Activated CD4-positive, CD25-positive, alpha-beta regulatory T cell (primary cell): ENCODE measurements at places on chromosomes 16 and 17.

DNA sequence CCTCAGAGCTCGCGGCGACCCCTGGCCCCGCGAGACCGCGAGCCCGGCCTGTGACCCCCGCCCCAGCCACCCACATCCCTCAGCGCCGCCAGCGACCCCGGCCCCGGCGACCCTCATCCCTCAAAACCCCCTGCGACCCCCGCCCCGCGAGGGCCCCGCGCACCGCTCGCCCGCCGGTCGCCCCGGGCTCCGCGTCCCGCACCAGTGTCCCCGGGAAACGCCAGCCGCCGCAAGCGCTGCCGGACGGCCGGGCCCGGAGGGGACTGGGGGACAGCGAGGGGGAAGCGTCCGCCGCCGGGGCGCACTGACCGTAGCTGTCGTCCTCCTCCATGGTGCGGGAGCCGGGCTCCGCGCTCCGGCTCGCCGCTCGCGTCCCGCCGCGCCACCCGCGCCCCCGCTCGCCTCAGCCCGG is at the start of gene CYTH1:
CYTH1 (minus strand) TSS at position 381 of the 412 bp plus-strand sequence; CDS start at position 331, 50 bp downstream.
- no peak for DNase-seq

- DNase-seq: no peak
Observed at GRCh38 chr17:8372422-8372821, 4.1 kb downstream of the KRABD2 start.

GRCh38 chr17:14119546-14119945 is 50.2 kb downstream of the COX10 start:
- no peak for DNase-seq

- DNase-seq: no peak
Observed at GRCh38 chr16:74053312-74053711, 243.3 kb upstream of the PSMD7 start.

DNA sequence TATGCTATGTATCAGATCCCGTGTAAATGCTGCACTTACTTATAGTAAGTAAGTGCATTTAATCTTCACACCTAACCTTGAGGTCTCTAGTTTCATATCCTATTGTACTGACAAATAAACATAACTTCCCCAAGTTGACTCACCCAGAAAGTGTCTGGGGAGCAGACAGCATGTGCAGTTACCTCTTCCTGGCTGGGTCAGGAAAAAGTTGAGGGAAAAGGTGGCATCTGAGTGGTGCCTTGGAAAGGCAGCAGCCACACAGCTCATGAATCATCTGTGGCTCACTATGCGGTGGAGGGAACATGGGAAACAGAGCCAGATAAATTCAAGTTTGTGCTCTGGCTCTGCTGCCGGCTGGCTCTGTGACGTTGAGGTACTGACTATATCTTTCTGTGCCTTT is 382.0 kb upstream of the DYNLRB2 start:
- no peak for DNase-seq

GRCh38 chr17:66884931-66885330 is 50.0 kb downstream of the CACNG5 start:
- no peak for DNase-seq

- no peak for DNase-seq
Observed at GRCh38 chr17:49157784-49158183, 25.2 kb downstream of the B4GALNT2 start.

DNA sequence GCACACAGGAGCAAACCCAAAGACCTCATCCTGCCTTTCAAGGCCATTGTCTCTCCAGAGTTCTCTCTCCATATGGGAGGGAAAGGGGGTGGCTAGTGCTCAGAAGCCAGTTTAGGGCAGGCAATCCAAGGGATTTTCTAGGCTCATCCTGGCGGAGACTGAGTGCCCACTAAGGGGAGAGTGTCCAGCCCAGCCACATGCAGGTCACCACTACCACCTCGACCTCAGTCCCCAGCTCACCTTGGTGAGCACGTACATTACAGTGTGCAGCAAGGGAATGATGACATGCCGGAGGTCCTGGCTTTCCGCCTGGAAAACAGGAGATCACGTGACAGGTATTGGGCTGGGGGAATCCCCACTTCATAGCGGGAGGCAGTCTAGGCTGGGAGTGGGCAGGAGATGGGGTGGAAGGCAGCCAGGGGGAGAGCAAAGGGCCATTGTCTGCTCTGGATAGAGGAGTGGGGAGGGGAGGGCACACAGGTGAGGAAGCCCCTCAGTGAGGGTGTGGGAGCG is 29.9 kb downstream of the PIK3R6 start:
- DNase-seq: no peak

GRCh38 chr17:79632432-79632735 is 21.5 kb upstream of the RBFOX3 start:
- no peak for DNase-seq

GRCh38 chr17:2030779-2031163 is 818 bp downstream of the DPH1 start:
- no peak for DNase-seq

- DNase-seq: no peak
Observed at GRCh38 chr16:12110361-12111107, 134.0 kb downstream of the SNX29 start.

- DNase-seq: no peak
Observed at GRCh38 chr16:12176051-12176450, 199.5 kb downstream of the SNX29 start.

GRCh38 chr16:49496656-49497055 is 123.1 kb downstream of the C16orf78 start:
- no peak for DNase-seq

DNA sequence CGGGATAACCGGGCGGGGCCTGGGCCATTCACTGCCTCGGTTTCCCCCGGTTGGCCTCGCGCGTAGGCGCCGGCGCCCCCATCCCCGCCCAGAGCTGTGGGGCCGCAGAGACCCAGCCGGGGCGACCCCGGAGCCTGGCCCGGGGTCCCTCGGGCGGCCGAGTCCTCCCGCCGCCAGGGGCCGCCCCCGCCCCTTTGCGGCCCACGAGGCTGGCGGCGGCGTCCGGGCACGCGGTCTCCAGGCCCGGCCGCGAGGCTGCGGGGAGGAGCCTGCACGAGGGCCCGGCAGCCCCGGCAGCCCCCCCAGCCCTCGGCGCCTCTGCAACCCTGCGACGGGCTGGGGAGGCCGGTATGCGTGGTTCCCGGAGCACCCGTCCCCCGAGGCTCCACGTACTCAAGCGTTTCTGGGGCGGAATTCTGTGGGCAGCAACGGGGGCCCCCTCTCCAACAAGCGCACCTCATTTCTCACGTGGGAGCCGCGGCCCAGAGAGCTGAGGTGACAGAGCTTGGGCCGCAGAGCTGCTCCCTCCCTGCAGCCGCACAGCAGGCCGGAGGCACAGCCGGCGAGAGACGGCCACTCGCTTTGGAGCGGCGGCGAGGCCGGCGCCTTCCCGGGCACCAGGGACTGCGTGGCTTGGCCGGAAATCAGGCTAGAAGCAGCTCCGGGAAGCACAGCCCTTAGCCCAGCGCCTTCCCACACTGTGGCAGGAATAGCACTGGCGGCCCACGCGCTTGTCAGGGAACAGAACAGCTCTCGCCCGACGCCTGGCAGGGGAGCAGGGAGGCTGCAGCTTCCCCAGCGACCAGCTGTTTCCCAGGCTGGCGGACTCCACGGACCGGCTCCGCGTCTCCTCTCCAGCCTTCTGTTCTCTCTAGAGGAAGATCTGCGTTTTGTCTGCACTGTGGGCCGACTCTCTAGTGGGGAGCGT is 867 bp upstream of the LIMD2 start:
- DNase-seq: peak; percentile 42

DNA sequence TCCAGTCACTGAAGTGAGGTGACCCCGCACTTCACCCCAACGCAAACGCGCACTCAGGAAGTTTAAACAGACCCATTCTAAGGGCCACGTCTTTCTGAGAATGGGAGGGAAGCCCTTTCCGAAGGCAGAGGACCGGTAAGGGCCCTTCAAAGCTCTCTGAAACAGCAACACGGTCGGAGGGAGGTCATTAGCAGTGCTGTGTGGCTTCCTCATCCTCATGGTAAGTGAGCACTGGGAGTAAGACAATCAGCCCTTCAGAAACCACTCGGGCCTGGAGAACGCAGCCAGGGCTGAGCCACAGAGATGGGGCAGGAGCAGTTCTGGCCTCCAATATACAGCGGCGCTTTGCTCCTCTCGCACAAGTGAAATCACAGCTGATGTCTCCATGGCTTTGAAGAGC is 23.7 kb downstream of the SRL start:
- DNase-seq: no peak

- no peak for DNase-seq
Observed at GRCh38 chr16:75860326-75861053, 134.2 kb upstream of the CPHXL start.

- DNase-seq: no peak
Observed at GRCh38 chr17:49969134-49969759, at the start of gene DLX4. Gene DLX4 (plus strand): TSS chr17:49969190. CDS start chr17:49969469, 279 bp downstream.

DNA sequence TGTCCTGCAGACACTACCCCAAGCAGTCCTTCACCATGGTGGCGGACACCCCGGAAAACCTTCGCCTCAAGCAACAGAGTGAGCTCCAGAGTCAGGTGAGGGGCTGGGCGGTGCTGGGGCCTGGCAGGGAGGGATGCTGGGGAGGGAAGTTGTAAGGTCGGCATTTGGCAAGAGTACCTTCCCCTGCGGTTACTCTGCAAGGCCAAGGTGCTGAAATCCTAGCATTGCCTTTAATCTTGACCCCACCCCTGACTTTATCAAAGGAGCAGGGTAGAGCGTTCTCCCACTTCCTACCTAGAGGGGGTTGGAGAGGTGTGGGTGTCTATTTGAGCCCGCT is 20.5 kb downstream of the LASP1 start:
- no peak for DNase-seq

DNA sequence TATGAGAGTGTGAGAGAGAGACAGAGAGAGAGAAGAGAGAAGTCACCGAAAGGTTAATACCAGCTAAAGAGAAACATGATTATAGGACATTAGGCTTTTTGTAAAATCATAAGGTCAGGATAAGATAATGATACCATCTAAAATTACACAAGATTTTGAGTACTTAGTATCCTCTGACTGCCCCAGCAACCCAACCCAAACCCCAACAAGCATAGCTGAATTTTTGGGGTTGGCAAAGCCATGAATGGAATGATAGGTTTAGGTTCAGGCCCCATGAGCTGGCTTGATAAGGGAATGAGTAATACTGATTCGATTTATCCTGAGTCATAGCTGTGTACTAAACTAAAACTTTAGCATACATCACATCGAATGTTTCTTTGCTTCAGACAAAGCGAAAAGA is 259.5 kb downstream of the IRX3 start:
- no peak for DNase-seq

- DNase-seq: no peak
Observed at GRCh38 chr16:86505899-86506864, 4.1 kb upstream of the FOXF1 start.

DNA sequence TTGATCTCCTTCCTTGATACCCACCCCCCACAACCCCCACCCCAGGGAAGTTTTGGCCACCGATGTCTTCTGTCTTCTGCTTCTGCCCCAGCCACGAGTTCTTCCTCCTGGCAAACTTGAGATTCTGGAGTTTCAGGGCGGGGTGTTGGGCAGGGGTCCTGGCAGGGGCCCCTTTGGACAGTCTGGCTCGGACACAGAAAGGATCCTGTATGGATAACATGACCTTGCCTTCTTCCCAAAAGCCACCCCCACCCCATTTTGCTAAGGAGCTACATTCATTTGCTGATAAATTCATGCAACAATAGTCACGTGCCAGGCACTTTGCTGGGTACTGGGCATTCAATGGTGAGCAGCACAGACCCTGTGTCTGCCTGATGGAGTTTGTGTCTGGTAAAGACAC is 5.9 kb upstream of the COL1A1 start:
- DNase-seq: no peak
